A549 treated with CORT108297 at 1 μM for 4 hours (cell line): ENCODE measurements at places on chromosomes 1 and 21. TPM values are rescaled to one million over a fixed set of nuclear protein-coding genes. Genes with fewer than 3 reads are reported as not detected.

The C4BPA gene
- total RNA-seq = 0.37 to 1.0 TPM (median 0.72 TPM) in 5 replicates

The DIO1 gene
- 0.09 TPM in 1 of 5 replicates, not detected in the others for total RNA-seq

The SSX2IP gene
- 11.4 to 14.7 TPM (median 12.5 TPM) in 5 replicates for total RNA-seq

The CRYAA gene
- 0.18 TPM in 1 of 5 replicates, not detected in the others for total RNA-seq

The OR2AK2 gene
- total RNA-seq = not detected in 5 replicates

The CD84 gene
- total RNA-seq = not detected in 5 replicates

The RAD54L gene
- total RNA-seq = 9.9 to 12.3 TPM (median 11.8 TPM) in 5 replicates

The KCNJ9 gene
- 0.02 TPM in 1 of 5 replicates, not detected in the others for total RNA-seq

The C1orf141 gene
- not detected in 5 replicates for total RNA-seq

The ETV3L gene
- not detected in 5 replicates for total RNA-seq

The MANEAL gene
- total RNA-seq = 20.4 to 27.1 TPM (median 26.2 TPM) in 5 replicates

The SLAMF6 gene
- total RNA-seq = not detected in 5 replicates

The LCE3E gene
- total RNA-seq = 0.16 to 0.17 TPM in 2 of 5 replicates, not detected in the others

The THEM5 gene
- total RNA-seq = not detected in 5 replicates

The OR2L2 gene
- total RNA-seq = not detected in 5 replicates

The DNAJC6 gene
- total RNA-seq = 4.0 to 6.2 TPM (median 5.2 TPM) in 5 replicates

The IL19 gene
- total RNA-seq = not detected in 5 replicates

The STYXL2 gene
- not detected in 5 replicates for total RNA-seq
